ENCODE measurements at places on chromosomes 3 and 15.
A peak's percentile ranks its signal among the peaks of the same experiment; 100 is the strongest.

DNA sequence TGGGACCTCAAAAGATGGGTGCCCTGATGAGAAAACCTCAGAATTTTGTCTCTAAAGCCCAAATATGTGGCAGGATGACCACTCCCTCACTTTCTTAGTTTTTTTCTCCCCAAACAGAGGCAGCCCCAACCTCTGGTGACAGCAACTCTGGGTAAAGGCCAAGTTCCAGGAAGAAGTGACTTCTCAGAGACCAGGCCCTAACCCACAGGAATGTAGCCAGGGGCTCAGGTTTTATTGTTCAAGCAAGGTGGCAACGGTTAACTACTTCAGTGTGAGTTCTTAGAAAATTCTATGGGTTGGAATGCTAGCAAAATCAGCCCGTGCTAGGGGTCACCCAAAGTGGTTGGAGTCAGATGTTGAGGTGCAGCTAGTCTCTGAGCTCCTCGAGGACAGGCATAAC, 5.1 kb upstream of the DNAJA4 start:
- DNase-seq: no peak

GRCh38 chr3:128923576-128923975, 44.2 kb downstream of the ACAD9 start:
- DNase-seq: no peak

GRCh38 chr3:42701371-42702065, 1.1 kb downstream of the HHATL start:
- peak; percentile 15 for DNase-seq

DNA sequence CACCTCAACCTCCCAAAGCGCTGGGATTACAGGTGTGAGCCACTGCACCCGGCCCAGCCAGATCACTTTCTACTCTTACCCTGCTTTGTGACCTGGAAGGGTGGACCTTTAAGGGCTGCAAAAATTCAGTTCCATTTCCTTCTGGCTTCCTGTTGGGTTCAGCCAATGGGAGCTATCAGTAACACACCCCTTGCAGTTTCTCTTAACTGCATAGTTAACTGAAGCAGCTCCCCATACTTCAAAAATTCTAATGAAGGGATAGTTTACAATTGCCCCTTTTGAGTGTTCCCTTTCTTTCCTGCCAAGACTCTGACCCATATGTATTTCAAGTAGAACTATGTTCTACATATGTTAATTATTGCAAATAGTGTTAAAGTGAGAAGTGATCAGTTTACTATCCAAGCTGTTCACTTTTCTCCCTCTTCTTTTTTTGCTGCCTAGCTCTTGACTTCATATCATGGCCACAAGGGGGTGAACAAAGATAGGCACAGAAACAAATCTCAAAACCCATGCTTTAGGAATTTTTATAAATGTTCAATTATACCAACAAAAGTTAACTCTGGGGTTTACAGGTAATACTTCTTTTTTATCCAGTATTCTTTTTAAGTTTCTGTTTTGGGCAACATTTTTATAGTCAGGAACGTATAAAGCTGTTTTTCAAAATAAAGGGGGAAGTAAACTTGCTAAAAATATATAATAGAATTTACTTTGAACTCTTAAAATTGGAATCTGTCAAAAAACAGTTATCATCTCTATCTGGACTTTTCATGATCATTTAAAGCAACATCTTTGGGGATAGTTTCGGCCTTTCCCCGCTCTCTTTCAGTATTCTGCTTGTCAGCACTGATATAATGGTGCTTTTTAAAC, 8.1 kb downstream of the PGBD4 start:
- DNase-seq: peak; percentile 47

- peak; percentile 32 for DNase-seq
These were observed 62.4 kb upstream of the NPHP3 start for GRCh38 chr3:132784502-132785025.

DNA sequence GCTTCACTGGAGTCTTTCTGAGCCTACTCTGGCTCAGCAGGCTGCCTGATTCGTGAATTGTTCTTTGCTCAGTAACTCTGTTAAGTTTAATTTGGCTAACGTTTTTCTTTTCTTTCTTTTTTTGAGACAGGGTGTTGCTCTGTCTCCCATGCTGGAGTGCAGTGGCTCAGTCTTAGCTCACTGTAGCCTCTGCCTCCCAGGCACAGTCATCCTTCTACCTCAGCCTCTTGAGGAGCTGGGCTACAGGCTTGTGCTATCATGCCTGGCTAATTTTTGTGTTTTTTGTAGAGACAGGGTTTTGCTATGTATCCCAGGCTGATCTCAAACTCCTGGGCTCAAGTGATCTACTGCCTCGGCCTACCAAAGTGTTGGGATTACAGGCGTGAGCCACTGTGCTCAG, 165.0 kb downstream of the PEX5L start:
- no peak for DNase-seq

DNA sequence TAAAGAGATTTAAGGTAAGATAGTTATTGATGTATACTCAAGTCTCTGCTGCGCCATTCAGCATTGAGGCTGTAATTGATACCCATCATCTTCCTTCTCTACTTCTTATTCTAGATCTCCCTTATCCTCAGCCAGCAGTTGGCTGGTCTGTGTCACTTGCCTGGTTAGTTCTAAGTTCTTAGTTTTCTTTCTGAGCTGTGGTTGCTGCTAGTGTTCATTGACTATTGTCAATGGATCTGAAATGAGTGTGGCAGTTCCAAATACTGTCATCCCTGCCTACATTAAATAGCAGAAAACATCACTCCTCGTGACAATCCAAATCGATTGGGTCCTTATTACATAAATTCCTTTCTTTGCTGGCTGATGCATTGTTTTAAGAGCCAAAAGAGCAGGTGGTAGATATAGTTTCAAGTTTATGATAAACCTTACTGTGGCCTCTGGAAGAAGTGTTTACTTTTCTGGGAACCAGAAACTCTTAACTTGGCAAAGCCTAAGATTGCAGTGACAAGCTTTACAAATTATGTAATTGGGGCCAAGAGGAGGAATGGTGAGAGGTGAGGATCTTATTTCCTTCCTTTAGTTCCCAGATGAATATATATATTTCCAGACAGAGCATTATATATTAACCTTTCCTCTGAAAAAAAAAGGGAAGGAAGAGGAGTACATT, 168.0 kb downstream of the GMNC start:
- no peak for DNase-seq

GRCh38 chr3:130800829-130801228, 54.2 kb upstream of the PIK3R4 start:
- no peak for DNase-seq

DNA sequence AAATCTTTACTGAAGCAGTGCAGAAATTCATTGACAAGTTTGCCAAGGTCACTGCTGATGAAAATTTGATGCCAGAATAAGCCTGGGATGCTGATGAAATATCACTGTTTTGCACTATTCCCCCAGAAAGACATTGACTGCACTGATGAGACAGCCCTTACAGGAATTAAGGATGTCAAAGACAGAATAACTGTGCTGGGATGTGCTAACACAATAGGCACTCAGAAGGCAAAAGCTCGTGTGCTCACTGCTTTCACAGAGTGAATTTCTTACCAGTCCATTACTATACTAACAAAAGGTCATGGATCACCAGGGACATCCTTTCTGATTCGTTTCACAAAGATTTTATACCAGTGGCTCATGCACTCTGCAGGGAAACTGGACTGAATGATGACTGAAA, 69.4 kb downstream of the MCF2L2 start:
- DNase-seq: no peak

- no peak for DNase-seq
These were observed 314.1 kb upstream of the TRIM42 start for GRCh38 chr3:140363801-140364200.

- DNase-seq: no peak
These were observed 21.8 kb upstream of the ATP13A5 start for GRCh38 chr3:193400304-193400703.

DNA sequence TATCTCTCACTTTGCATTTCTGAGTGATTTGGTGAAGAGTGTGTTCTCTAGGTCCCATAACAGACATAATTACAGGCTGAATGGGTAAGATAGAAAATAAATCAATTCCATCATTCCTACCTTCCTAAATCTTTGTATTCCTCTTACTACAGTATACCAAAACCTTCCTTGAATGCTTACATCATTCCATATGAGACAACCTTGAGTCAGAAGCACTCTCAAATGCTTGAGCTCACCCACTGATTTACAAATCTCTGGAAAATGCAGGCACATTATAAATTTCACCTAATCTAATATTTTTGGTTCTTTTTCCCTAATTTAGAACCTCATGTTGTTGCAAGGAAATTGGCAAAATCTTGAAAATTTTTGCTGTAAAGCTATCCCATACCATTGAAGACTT, 239.1 kb downstream of the CBLB start:
- DNase-seq: no peak

- DNase-seq: no peak
These were observed 6.5 kb downstream of the FOXL2 start for GRCh38 chr3:138940446-138940845.

DNA sequence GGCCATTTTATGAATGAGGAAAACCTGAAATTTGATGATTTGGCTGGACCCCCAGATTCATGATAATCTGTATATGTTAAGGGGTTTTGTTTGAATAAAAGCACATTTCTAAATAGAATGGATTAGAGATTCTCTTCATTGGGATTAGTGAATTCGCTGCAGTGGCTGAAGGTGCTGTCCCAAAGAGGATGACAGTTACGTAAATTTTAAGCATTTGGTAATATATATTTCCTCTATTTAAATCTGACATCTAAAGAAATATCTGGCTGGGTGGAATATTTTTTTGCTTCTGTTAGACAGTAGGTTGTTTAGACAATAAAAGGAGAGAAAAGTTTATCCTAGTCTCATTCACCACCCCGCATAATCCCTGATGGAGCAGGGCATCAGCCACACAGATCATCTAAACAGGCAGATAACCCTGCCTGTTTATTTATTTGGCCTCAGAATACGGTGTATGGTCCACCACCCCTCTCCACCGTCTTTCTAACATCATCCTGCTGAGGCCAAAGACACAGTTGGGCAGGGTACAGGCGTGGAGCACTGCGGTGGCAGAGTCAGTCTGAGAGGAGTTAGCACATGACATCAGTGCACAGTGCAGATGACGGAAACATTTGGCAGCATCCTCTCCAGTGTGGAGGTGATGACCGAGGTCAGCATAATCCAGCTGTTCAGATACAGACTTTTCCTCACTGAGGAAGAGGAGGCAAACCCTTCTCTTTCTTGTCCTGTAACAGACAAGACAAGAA, 20.4 kb upstream of the NFKBIZ start:
- DNase-seq: peak; percentile 64

DNA sequence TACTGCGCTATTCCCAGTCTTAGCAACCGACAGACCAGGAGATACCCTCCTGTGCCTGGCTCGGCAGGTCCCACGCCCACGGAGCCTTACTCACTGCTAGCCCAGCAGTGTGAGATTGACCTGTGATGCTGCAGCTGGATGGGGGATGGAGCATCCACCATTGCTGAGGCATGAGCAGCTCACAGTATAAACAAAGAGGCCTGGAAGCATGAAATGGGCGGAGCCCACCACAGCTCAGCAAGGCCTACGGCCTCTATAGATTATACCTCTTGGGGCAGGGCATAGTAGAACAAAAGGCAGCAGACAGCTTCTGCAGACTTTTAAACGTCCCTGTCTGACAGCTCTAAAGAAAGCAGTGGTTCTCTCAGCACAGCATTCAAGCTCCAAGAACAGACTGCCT, 160.3 kb downstream of the ANXA2 start:
- DNase-seq: no peak

- DNase-seq: no peak
These were observed 742.4 kb downstream of the NAALADL2 start for GRCh38 chr3:175601521-175601920.

DNA sequence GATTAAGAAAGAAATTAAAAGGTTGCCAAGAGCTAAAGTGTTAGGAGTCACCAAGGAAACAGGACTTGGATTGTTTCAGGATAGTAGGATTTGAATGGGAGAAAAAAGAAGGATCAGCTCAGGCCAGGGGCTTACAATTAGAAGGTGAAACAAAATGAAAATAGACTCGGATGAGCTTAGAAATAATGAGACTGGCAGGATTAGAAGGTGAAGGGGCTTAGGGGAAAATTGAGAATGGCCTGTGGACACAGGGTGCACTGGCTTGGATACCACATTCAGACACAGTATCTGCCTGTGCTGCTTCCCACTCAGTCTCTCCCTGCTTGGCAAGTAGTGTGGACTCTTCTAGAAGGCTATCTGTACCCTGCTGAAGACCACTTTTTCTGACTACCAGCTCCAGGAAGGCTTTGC, 206.1 kb upstream of the ATP10A start:
- no peak for DNase-seq

DNA sequence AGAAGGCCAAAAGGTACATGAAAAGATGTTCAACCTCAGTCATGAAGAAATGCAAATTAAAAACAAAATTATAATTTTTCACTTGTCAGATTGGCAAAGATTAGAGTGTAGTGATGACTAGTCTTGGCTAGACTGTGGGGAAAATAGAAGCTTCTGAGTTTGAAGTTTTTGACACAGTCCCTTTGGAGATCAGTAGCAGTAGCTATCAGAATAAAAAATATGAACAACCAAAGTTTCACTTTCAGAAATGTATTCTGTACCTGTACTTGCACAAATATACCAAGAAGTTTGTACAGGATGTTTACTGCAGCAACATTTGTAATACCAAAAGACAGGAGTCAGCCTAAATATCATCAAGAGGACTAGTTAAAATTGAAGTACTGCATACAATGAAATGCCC, 14.1 kb downstream of the ATP2C1 start:
- DNase-seq: no peak

DNA sequence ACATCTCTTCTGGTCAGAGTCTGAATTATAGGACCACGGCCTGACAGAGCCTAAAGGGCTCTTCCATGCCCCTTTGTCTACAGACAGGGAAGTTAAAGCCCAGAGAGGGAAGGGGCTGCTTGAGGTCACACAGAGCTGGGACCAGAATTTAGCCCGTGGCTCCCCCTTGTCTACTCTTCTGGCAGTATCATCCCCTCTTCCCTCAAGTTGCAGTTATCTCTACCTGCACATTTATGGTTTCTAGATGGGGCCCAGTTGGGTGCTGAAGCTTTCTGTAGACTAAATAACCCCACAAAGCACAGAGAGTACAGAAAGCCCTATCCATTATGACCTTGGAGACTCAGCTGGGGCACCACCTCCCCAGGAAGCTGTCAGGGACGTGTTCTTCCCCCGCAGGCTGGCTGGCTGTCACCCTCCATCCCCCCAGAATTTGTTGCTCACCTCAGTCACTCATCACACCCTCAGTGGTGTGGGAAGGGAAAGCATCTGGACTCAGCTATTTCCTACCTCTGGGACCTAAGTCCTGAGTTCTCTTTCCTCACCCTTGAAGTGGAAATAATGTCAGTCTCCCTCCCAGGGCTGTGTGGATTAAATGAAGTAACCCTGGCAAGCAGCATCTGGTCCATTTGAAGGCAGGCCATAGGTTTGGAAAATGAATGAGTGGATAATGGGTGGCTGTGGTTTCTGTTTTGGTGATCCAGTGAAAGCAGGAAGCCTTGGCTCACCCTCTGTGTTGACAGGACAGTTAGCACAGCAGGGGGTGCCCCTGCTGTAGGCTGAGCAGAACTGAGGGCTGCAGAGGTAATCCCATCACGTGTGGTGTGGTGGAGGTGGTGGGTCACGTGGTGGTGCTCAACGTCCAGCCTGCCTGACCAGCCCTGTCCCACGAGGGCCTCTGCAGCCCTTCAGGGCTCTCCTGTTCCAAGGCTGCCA, 16.3 kb downstream of the ACOX2 start:
- DNase-seq: no peak
